ENCODE measurements at places on chromosomes 1 and 21.

GRCh38 chr1:63648689-63649088, 55.5 kb downstream of the PGM1 start:
- DNase-seq = no peak

GRCh38 chr1:161743231-161743630, 6.4 kb upstream of the DUSP12 start:
- no peak for DNase-seq

- DNase-seq = peak; percentile 83
Measured at GRCh38 chr1:6205849-6206519, at the start of gene RNF207. Gene RNF207, plus strand, starts transcription at chr1:6206119. Its CDS starts 417 bp downstream, at chr1:6206536.

- no peak for DNase-seq
Measured at GRCh38 chr1:153957744-153958110, 685 bp downstream of the CRTC2 start.

- DNase-seq = no peak
Measured at GRCh38 chr1:108664481-108664880, 3.6 kb upstream of the HENMT1 start.

GRCh38 chr1:231665726-231666125, 39.1 kb downstream of the DISC1 start:
- DNase-seq = no peak
